Calu3 (cell line): ENCODE measurements at places on chromosomes 1 and 21.

GRCh38 chr1:195831789-195832188 is 776.5 kb downstream of the KCNT2 start:
- DNase-seq = no peak

- DNase-seq = no peak
These were observed 11.3 kb upstream of the FRRS1 start for GRCh38 chr1:99777752-99778151.

GRCh38 chr1:229043115-229043514 is 227.8 kb upstream of the RAB4A start:
- DNase-seq = no peak

DNA sequence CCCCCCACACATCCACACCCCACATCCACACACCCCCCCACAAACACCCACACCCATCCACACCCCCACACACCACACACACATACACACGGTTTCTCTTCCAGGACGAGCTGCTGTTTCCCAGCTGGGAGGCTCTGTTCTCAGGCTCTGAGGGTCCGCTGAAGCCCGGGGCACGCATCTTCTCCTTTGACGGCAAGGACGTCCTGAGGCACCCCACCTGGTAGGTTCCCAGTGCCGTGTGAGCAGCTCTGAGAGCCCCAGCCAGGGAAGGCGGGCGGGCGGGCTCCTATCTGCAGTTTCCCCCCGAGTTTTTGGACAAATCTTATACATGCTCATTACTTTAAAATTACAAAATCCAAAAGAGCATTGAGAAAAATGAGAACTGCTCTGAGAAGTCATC is 31.2 kb downstream of the SLC19A1 start:
- no peak for DNase-seq

GRCh38 chr21:45644041-45644906 is 749 bp downstream of the PCBP3 start:
- DNase-seq = no peak

DNA sequence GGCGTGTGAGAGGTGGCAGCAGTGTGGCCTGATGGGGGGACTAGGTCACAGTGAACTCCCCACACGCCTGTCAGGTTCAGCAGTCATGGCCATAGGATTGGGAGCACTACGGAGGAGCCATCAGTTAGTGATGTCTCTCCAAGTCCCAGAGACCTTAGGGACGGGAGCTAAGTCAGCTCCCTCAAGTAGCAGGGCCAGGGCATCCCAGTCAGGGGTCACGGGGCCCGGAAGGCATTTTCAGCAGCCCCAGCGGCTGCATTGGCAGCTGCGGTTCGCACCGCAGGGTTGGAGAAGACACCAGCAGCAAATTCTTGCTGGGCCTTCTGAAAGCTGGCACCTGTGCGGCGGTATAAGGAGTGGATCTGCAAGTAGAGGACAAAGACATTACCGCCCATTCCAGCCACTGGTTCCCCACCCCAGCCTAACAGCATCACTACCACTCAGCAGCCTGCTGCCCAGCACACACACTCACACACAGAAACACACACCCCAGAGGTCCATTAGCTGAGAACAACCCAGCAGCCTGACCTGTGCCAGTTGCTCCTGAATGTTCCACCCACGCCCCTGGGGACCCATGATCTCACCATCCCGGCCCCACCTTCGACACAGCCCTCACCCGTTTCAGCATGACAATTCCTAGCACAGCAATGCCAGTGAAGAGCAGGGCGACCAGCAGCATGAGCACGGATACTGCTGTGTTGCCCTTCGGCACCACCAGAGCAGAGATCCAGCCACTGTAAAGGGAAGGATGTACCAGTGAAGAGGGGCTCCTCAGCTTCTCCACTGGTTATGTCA is 972 bp upstream of the ENTREP3 start:
- DNase-seq = no peak
